RCC 7860 (cell line): ENCODE measurements at places on chromosomes 6 and 20.

- DNase-seq = no peak
These were observed 301.2 kb downstream of the SMOC2 start for GRCh38 chr6:168741942-168742782.

DNA sequence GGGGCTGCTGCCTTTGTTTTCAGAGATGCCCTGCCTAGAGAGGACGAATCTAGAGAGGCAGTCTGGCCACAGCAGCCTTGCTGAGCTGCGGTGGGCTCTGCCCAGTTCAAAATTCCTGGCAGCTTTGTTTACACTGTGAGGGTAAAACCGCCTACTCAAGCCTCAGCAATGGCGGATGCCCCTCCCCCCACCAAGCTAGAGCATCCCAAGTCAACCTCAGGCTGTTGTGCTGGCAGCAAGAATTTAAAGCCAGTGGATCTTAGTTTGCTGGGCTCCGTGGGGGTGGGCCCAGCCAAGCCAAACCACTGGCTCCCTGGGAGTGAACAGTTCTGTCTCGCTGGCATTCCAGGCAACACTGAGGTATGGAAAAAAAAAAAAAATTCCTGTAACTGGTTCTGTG is 970.9 kb downstream of the TBC1D32 start:
- no peak for DNase-seq

DNA sequence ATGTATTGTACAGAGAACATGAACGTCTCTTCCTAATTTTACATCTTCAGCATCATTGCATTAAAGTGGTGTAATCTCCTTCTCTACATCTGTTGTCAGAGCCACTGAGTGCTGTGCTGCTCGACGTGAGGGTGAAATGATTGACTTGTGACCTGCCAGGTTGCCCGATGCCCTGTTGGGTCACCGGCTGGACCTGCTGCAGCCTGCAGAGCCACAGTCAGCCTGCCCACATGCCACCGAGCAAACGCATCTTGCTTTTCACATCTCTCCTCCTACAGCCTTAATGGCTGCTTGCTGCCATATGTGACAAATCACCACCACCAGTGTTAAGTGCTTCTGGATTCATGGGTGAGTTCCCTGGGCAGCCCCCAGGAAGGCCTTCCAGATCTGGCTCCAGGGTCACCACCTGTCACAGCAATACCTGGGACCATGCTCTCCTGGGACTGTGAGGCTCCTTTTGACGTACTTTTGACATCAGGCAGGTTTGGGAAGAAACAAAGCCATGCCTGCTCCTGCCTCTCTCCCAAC is 80.3 kb downstream of the ASXL1 start:
- DNase-seq = no peak

DNA sequence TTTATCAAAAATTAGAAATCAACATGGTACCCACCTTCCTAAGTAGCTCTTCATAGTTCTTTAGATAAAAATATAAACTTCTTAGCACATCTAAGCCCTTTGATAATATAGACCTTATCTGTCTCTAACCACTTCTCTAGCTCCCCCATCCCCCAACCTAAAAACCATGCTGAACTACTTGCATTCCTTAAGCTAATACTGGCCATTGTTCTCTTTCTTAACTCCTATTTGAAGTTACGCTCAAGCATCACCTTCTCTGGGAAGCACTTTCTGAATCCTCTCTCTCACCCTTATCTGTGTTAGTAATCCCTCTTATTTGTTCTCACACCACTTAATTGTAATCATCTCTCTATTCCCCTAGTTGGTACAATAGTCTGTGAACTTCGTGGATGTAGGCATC is 153.0 kb downstream of the PHF3 start:
- no peak for DNase-seq

- DNase-seq = no peak
These were observed 65.6 kb downstream of the THBS2 start for GRCh38 chr6:169188051-169188470.

DNA sequence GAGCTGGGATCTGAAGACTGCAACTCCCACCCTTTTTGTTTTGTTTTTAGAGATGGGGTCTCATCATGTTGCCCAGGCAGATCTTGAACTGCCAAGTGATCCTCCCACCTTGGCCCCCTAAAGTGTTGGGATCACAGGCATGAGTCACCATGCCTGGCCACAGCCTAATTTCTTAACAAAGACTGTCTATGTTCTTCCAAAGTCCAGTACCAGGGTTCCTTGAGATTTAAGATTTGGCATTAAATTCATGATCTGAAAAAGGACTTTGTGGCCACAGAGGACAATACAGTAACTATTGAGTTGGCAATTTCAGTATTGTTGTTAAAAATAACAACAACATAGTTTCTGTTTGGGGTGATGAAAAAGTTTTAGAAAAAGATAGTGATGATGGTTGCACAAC is 28.7 kb upstream of the BEND3 start:
- DNase-seq = no peak

DNA sequence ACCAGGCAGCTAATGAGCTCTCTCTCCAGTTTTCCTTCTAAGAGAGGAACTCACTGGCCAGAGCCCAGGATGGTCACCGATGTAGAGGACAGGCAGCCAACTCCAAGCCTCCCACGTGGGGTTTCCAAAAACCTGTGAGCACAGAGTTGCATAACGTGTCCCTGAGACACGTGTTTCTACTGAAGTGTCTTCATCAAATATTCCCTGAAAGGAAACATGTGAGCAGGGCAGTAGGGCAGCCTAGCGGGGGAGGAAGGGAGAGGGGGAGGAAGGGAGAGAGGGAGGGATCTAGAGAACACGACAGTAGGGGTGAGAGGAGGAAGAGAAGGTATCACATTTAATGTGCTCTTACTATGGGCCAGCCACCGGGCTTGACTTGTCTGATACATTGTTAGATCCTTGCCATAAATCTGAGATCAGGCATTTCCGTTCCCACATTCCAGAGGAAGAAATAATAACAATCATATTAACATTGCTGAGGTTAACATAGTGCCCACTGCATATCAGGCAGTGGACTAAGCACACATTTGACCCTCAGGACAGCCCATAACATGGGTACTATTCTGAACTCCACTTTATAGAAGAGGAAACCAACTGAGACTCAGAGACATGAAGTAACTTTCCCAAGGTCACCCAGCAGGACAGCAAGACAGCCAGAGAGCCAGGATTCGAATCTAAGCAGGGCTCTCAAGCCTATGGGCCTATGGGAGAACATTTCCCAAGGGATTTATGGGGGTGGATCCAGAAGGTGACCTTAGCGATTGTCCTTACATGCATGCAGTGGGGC is 4.5 kb upstream of the SYS1 start:
- peak; percentile 42 for DNase-seq
